Dermis microvascular lymphatic vessel endothelial cell (primary cell): ENCODE measurements at places on chromosomes 7 and 10.

DNA sequence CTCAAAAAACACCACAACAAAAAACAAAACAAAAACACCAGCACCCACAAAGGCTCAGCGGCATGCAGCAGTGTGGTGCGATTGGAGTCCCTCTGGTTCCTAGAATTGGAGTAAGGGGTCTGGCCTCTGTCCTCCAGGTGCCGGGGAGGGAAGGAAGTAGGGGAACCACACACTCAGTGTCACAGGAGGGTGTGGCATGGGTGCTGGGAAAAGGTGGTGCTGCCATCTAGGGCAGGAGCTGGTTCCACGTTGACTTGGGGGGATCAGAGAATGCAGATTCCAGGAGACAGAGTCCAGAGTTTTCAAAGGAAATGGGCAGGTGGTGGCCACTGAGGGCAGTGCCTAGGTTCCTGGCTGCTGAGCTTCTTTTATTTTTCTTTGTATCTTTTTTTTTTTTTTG, 19.8 kb upstream of the WIPI2 start:
- no peak for DNase-seq

DNA sequence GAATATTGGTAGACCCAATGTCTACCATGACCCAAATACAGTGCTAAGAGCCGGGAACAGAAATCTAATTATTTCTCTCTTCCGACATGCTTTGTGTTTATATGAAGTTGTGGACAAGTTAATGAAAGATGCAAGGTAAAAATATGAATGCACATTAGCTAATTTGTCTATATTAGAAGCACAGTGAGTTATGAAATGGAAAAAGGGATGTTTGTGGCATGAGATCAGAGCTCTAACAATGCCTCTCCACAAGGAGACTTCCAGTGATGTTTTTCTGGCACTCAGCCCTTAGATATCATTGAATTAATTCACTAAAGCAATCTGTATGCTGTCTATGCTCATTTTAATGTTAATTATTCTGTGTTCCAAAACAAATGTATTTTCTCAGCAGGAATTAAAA, 897.2 kb downstream of the CNTNAP2 start:
- no peak for DNase-seq

GRCh38 chr7:47583739-47584535, 2.0 kb upstream of the TNS3 start:
- DNase-seq = no peak

DNA sequence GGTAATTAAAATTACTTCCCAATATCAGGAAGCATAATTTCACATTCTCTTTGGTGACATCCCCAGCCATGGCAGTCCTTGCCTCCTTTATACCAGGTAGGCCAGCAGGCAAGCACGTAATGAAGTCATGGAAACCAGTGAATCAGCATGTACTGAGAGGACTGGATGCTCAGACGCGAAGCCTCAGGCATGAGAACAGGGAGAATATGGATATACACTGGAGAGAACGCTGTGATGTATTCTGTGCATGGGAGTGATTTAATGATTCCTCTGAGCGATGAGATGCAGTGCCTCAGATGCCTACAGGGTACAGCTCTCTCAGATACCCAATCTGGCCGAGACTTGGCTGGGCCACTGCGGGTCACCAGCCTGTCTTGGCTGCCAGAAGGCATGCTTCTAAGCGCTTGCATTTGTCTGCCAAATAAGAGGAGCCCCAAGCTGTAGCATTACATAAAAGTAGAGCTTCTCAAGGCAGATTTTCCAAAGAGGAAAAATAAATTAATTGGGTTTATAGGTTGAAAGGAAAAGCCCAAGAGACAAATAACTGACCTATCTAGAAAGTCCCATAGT, 238.1 kb downstream of the RELN start:
- no peak for DNase-seq

- DNase-seq = no peak
These were observed 85.1 kb downstream of the EEPD1 start for GRCh38 chr7:36238138-36238537.

DNA sequence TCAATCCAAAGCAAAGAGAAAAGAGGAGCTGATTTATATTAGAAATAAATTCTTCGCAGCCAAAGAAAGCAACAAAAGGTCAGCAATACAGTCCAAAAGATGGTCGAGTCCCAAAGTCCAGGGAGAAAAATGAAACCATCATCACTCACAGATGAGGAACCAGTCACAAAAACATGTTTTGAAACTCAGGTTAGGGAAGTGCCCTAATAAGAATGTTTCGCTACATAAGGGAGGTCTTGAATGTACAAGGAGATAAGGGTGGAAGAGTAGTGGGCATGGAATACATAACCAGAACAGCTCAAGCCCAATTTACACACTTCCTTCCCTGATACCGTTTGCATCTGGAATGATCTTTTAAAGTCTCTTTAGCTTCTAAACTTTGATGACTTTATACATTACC, 53.6 kb downstream of the VPS41 start:
- no peak for DNase-seq
